CD4-positive, alpha-beta T cell treated with Interleukin-17A for 1 hour (primary cell): ENCODE measurements at places on chromosomes 6 and 20.
A peak's percentile ranks its signal among the peaks of the same experiment; 100 is the strongest.

DNA sequence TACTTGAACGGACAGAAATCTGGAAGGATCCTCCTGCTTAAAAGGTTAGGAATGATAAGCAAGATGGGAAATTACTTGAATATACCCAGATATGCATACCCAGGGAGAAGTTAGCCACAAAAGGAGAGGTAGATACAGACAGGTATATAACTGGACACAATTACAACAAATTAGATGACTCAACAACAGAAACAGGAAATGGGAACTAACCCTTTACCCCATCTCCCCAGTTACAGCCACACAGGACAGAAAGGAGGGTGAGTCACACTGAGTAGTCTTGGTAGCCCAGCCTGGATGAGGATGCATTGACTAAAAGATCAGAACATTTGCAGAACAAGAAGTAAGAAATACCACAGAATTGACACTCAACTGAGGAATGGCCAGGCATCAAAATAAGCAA, 61.2 kb downstream of the C6orf52 start:
- peak; percentile 2 for DNase-seq

DNA sequence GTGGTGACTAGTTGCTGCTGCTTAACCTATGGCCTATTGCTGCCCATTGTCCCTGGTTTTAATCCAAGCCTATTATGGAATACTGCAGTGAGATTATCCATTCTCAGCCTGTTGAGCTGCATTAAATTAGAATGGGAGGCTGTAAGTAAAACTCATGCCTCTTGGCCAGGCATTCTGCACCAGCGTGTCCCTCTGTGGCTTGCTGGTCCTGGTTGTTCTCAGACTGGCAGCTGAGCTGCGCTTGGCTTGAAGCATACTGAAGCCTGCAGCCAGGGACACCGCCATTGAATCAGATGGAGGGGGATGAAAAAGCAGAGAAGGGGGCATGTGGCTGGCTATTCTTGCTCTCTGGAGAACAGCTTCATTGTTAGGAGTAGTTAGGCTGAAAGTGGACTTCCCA, 15.6 kb downstream of the LRRN4 start:
- no peak for DNase-seq

DNA sequence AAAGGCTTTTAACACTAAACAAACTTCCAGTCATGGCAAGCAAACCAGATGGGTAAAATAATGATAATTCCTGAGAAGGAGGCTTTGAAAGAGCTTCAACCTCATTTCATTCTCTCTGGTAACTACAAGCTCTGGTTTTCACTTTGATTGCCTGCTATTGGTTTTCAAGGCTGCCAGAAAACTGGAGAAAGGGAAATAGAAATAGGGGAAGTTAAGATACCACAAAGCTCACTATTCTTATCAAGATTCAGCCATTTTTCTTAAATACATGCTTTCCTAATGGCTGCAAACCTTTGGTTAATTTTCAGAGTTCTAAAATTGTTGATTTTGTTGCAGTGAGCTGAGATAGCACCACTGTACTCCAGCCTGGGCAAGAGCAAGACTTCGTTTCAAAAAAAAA, 42.5 kb upstream of the NELFCD start:
- DNase-seq = no peak

GRCh38 chr6:169880516-169880915, 129.1 kb downstream of the ERMARD start:
- no peak for DNase-seq

DNA sequence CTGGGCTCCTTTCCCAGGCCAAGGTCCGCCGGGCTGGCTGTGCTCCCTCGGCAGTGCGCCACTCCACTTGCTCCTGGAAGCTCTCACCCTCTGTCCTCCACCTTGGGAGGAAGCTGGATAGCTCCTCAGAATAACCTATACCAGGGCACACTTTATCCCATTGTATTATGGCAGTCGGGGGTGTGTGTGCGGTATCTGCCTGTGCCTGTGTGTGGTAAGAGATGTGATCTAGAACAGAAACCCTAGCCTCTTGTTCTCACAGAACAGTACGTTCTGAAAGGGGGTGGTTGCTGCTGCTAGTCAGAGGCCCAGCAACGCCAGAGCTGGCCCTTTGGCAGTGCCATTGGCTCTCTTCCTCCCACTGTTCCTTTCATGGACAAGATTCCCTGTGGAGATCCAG, 168.4 kb downstream of the TBXT start:
- no peak for DNase-seq
